Activated CD4-positive, CD25-positive, alpha-beta regulatory T cell (primary cell): ENCODE measurements at places on chromosomes 12 and 14.

DNA sequence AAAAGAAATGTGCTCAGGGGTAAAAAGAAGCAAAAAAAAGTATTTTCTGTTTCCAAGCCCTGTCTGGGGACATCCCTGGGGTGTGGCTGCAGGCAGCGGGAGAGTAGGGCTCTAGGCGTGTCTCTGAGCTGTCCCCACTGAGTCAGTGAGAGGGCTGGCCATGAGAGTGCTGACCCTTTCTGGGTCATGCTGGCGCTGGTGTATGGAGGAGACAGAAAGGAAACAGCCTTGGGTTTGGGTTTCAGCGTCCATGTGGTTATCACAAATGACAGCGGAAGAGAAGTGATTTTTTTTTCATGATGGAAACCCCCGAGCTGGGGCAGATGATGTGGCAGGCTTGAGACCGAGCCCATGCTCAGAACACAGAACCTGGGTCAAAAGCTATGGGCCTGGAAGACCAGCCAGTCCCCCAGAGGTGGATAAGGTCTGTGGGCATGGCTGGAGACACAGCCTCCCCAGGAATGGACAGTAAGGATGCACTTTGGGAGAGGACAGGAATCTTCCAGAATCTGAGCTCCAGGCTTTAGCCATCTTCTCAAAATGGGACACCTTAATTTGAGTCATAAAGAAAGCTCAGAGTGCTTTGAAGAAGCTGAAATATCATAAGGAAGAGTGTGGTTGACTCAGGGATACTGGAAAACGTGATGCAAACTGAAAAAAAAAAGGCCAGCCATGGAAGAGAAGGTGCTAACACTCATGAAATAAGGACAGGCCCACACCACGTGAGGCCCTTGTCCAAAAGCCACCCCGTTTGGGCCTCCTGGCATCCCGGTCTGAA lies 36.2 kb downstream of the SYNE3 start:
- no peak for DNase-seq

DNA sequence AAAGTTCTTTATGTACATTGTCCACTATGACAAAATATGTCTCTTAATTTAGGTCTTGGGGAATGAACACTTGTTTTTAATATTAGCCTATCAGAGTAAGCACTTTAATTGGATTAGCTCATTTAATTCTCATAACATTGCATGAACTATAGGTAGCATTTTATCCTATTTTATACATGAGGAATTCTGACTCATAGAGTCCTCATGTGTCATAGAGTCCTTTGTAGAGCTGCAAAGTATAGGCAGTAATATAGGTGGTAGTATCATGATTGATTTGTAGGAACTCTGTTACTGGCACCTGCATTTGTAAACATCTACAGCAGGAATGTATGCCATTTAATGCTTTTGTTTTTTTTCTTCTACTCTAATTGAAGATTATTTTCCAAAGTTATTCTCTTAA lies 96.0 kb downstream of the GPHN start:
- DNase-seq = no peak

GRCh38 chr12:5171701-5172100 lies 128.0 kb downstream of the KCNA5 start:
- DNase-seq = no peak

DNA sequence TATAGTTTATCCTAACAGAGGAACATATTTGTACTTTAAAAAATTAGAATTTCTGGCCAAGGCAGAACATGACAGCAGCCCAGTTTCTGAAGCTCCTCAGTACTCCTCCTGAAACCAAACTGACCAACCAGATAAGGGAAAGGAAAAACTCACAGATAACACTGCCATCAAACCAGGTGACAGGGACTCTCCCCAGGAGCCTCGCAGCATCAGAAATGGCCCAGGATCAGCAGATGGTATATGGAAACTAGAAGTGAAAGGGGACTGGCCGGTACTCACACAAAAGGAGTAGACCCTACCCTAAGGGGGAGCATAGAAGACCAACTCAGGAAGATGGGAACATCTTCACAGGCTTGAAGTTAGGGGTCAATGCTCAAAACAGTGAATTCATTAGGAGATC lies 22.0 kb downstream of the GALC start:
- no peak for DNase-seq

DNA sequence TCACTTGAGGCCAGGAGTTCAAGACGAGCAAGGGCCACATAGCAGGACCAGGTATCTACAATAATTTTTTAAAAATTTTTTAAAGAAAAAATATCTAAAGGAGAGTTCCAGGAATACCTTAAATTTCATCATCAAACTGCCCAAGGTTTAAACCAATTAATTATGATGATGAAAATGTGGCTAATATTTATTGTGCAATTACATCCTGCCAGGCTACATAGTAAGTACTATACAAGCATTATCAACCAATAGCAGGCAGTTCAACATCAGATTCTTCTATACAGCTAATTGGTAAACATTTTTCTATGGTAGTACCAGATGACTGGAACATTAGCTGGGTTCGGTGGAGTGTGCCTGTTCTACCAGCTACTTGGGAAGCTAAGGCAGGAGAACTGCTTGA lies 24.4 kb downstream of the DENND5B start:
- DNase-seq = no peak

DNA sequence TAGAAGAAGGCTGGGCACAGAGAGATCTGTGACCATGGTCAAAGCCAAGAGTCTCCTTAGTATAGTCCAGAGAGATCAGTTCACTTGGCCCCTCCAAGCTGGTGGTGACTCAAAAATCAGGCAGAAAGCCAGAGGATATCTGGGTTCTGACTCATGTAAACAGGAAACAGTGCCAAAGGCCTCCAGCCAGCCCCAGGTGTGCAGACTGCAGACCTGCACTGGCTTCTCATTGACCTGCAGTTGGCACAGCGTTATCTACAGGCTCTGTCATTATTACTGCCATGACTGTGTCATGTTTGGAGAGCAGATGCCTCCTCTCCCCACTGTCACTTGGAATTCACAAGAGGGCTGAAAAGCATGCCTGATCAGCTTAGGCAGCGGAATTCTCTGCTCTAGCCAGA lies 295.7 kb upstream of the PRKD1 start:
- DNase-seq = no peak

DNA sequence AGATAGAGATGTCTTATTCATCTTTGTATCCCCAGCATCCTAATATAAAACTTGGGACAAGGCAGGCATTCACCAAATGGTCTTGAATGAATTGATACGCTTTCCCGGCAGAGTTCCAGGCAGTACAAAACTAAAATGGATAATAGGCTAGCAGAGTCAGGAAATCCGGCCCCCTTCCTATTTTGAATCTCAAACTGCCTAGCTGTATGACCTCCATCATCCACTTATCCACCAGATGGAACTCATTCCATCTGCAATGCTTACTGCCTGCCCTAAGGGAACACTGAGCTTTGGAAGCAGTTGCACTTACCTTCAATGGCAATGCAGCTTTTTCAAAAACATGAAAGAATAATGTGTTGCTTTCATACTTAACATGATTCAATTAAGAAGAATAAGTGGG lies 43.4 kb downstream of the BDKRB1 start:
- DNase-seq = no peak

DNA sequence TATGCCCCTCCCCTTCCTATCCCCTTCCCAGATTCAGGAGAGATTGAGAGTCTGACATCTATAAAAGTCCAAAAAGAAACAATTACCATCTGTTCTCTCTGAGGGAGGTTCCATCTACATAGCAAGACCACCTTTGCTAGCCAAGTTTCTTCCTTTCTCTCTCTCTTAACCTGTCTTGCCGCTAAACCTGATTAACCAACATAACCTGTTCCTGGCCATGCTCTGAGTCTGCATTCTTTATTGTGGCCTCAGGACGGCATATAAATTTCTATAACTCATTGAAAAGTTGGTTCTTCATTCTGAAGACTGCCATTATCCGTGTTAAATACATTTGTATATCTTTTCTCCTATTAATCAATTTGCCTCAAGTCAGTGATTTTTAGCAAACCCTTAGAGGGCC lies 594.0 kb downstream of the KCNH5 start:
- DNase-seq = no peak

- DNase-seq = no peak
These were observed 24.1 kb downstream of the PTGER2 start for GRCh38 chr14:52338051-52338681.

- no peak for DNase-seq
These were observed 1.4 kb upstream of the SAV1 start for GRCh38 chr14:50669441-50669986.

DNA sequence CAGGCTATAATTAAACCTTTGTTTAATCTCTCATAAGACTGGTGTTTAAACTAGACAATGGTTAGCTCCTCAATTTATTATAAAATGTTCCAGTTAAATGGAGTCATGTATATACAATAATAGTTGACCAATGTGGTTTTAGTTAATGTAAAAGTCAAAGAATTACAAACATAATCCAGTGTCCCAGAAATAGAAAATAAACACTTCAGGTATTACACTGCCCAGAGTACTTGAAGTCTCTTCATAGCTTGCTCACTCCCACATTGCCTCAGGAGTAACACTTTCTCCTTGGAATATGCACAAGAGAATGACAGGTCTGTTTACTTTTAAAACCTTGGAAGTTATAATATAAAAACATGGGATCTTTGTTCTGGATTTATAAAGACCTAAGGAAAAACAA lies 60.5 kb downstream of the SLC38A1 start:
- DNase-seq = no peak

- DNase-seq = no peak
These were observed 105.3 kb upstream of the TBX3 start for GRCh38 chr12:114789276-114789675.

GRCh38 chr12:58794859-58795258 lies 125.4 kb downstream of the LRIG3 start:
- DNase-seq = no peak

GRCh38 chr12:24349051-24349799 lies 399.8 kb upstream of the SOX5 start:
- DNase-seq = no peak

GRCh38 chr12:124786061-124786964 lies 77.4 kb downstream of the SCARB1 start:
- DNase-seq = no peak

DNA sequence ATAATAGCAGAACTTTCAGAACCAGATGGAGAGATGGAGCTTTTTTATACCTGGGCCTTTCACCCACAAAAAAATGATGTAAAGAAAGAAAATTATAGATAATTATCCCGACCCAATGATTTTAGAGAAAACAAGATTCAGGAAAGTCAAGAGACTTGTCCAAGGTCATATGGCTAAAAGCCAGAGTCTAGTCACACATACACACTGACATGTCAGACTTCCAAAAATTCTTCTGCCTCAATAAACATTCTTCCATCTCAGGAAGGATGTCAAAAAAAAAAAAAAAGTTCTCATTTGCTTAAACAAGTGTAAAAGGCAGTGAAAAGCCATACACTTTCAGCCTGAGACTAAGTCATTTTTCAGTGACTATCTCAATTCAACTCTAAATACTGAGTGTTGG lies 116.0 kb downstream of the PRICKLE1 start:
- no peak for DNase-seq

DNA sequence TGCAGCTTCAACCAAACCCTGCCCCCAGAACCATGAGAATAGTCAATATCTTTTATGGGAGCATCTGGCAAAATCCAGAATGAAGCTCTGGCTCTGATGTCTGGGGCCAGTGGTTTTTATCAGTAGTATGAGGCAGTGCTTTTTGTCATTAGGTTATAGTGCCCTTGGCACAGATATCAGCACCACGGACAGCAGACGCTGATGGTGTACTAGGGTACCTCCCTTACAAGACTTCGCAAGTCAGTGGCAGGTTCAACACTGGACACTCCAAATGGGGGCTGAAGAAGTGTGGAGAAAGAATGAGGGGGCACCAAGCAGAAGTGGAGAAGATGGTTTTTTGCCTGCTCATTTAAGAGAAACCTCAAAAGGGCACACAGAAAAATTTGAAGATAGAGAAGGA lies 68.2 kb upstream of the E2F7 start:
- no peak for DNase-seq

DNA sequence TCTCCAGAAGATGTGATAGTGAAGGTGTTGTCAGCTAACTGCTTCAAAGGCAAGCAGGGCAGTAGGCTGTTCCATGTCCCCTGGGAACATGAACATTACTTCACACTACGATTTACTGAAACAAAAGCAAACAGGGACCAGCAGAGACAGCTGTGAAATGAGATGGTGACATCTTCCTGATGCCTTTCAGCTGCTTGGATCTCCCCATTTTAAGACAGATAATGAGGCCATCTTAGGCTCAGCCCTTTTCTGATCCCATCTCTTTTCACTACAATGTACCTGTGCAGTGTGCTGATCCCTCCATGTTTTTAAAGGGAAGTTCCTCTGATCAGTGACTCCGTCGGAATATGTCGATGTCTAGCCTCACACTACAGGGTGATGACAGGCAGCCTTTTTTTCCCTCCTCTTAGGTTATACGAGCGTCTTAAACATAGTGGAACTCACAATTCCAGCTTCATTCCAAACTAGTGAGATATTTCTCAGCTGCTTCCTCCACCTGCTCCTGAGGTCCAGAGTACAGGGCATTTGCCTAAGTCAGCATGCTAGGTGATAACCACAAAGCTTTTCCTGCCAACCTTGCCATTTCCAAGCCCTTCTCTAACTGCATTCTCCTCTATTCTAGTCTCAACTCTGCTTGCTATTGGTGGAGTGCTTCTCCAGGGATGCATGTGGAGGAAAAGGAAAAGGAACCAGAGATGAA lies 87.6 kb upstream of the EGLN3 start:
- DNase-seq = no peak

GRCh38 chr12:56389412-56389811 lies 26.8 kb upstream of the APOF start:
- no peak for DNase-seq

DNA sequence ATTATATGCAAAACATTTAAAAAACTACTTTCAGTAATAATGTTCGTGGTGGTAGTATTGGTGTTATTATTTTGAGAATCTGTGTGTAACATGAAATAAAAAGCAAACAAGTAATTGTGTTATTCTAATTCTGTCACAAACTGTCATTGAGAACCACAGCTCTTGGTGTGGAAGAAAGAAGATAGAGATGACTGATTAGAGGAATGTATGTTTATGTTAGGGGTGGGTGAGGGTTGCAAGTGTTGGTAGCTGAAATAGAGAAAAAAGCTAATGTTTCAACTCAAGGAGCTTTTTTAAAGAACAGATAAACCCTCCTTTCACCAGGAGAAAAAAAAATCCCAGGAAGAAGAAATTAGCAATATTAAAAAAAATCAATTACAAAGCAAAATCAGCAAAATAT lies 18.3 kb downstream of the DNM1L start:
- DNase-seq = no peak

DNA sequence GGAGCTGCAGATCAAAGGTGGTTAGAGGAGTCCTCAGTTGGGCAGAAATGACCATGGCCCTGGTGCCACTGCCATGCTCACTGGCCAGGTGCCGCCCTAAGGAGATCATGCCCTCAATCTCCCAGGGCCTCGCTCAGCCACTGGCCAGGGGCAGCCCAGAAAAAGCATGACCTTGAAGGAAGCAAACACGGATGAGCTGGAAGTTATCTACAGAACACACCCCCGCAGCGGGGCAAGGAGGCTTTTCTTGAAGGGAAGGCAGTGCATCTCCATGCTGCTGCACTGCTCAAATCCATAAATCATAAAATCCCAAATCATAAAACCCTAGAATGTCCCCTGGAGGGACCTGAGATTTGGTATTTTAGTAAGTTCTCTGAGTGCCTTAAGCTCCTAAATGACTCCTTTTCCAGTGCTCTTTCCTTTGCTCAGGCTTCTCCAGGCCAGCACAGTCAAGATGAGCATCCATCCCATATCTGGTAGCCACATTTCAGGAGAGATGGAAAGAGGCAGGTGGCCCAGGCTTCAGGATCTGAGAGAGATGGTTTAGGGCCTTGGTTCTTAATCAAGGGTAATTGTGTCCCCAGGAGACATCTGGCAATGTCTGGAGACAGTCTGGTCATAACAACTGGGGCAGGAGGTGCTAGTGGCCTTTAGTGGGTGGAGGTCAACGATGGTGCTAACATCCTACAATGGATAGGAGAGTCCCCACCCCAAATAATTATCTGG lies 217.3 kb downstream of the RBM19 start:
- no peak for DNase-seq
